MV-4-11 (cell line): ENCODE measurements at places on chromosomes 3 and 15.

DNA sequence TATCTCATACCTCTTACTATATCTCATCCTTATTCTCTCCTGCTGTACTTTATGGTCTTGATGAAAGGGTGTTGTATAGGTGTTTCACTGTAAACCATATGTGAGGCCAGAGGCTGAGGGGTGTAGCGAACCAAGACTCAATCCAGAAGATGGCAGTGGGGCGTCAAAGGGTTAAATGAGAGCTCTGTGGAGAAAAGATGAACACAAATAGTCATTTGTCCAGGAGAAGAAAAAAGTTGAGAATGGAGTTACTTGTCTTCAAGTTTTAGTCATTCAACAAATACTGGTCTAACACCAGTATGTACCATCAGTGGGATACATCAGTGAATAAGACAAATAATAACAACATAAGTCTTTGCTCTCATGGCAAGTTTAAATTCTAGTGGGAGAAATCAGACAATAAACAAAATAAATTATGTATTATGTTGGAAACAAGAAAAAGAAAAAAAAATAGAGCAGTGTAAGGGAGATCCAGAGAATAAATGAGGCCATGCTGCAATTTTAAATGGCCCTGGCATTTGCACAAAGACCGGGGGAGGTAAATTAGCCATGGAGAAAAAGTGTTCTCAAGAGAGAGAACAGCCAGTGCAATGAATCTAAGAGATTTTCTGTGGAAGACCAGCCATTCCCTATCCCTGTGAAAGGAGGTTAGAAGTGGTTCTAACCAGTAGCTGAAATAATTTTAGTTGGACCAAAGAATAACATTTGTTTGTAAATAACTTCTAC is 77.0 kb upstream of the UMPS start:
- DNase-seq, result no peak

GRCh38 chr3:169137943-169138342 is 525.6 kb downstream of the MECOM start:
- no peak for DNase-seq

DNA sequence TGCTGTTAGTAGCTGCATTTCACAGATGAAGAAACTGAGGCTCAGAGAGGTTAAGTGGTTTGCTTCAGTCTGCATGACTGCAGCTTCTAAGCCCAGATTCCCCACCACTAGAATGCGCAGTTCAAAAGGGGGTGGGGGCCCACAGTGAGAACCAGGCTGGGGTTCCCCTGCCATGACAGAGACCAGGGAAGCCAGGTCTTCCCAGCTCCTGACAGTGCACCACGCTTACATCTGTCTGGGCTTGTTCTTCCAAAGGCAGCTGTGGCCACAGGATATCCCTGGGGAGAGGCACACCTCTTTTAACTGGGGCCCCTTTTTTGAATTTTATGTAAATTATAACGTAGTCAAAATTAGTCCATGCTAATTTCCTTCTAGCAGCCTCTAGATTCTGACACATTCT is 5.3 kb downstream of the PLEKHO2 start:
- DNase-seq, result no peak

- no peak for DNase-seq
Observed at GRCh38 chr15:98666841-98667240, 18.5 kb downstream of the IGF1R start.

DNA sequence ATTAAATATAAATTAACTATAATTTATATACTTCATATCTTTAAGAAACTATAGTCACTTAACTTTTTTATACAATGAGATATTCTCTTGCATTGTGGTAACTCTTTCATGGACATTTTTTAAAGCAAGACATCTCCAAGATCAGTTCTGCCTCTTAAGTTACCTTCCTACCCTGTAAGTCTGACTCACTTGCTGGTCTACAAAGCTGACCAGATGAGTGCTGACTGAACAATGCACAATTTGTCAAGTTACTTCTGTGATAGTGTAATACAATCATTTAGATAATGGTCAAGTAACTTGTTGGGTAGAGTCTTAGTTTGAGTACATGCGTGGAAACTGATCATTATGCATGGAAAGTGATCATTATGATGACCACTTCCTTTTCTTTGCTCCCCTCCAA is 145.9 kb downstream of the MEIS2 start:
- DNase-seq, result no peak

GRCh38 chr3:188239577-188239976 is 85.6 kb downstream of the LPP start:
- no peak for DNase-seq

GRCh38 chr15:57509126-57509525 is 82.6 kb upstream of the MYZAP start:
- no peak for DNase-seq

- DNase-seq, result peak; percentile 15
Observed at GRCh38 chr3:125403789-125404188, 28.7 kb upstream of the ZNF148 start.

DNA sequence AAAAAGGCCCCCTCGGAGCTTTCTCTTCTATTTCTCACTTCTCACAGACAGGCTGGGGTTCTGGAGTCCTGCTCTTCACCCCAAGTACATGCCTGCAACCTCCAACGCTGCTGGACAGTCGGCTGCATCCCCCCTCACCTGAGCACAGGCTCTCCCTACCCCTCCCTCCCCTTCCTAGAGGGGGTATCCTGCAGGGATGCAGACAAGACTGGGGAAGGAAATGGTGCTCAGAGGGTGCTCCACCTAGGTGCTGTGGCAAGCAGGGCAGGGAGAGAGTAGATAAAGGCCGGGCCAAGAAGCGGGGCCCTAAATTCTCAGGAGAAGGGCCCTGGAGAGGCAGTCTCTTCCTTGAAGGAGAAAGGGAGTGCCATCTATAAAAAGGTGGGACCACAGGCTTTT is 7.0 kb upstream of the STRA6 start:
- no peak for DNase-seq

- no peak for DNase-seq
Observed at GRCh38 chr3:163957072-163957471, 1121.2 kb downstream of the SI start.

GRCh38 chr3:127565711-127566110 is 24.8 kb downstream of the TPRA1 start:
- no peak for DNase-seq

- DNase-seq, result peak; percentile 56
Observed at GRCh38 chr15:74173380-74174218, at the start of gene ISLR. Gene ISLR (plus strand): TSS chr15:74173710. CDS start chr15:74174859, 1,149 bp downstream.

- peak; percentile 52 for DNase-seq
Observed at GRCh38 chr15:85854345-85855097, 59.8 kb upstream of the KLHL25 start.

- no peak for DNase-seq
Observed at GRCh38 chr3:29456901-29457300, 176.0 kb downstream of the RBMS3 start.

GRCh38 chr3:154977666-154978065 is 102.5 kb upstream of the MME start:
- no peak for DNase-seq

DNA sequence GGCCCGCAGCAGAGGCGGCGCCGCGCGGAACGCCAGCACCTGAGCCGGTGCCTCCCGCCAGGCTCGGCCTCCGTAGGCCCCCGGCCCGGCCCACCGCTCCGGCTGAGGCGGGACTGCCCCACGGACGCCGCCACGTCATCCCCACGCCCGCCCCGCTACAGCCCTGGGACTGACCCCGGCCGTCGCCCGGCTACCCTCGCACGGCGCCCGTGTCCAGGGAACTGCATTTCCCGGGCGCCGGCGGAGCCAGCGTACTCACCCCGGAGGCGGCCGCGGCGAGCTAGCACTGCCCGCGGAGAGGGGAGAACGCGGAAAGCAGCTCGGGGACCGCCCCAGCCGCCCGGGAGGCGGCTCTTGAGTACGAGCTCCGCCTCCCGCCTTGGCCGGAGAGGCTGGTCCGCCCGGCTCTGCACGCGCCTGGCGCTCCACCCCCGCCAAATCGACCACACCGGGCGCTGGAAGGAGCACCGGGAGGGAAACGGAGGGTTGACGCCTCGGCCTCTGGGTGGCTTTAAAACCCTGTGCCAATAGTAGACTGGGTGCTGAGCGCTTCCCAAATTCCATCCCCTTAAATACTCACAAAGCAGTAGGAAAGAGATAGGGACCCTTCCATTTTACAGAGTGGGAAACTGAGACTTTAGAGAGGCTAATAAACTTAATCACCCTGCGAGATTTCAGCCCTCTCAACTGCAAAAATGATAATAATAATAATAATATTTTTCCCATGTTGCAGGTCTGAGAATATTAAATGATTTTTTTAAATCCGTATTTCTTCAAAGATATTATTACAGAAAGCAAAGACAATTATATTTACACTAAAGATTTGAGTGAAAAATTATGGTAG is at the start of gene B4GALT4:
B4GALT4 (minus strand) TSS at position 288 of the 844 bp plus-strand sequence. CDS start 10,779 bp downstream, outside the sequence.
- DNase-seq, result peak; percentile 74

DNA sequence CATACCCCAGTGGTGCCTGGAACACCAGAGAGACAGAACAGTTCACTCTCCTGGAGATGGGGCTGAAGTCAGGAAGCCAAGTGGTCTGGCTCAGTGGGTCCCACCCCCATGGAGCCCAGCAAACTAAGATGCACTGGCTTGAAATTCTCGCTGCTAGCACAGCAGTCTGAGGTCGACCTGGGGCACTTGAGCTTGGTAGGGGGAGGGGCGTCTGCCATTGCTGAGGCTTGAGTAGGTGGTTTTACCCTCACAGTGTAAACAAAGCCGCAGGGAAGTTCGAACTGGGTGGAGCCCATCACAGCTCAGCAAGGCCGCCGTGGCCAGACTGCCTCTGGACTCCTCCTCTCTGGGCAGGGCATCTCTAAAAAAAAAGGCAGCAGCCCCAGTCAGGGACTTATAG is 272.0 kb downstream of the KLF13 start:
- DNase-seq, result no peak

DNA sequence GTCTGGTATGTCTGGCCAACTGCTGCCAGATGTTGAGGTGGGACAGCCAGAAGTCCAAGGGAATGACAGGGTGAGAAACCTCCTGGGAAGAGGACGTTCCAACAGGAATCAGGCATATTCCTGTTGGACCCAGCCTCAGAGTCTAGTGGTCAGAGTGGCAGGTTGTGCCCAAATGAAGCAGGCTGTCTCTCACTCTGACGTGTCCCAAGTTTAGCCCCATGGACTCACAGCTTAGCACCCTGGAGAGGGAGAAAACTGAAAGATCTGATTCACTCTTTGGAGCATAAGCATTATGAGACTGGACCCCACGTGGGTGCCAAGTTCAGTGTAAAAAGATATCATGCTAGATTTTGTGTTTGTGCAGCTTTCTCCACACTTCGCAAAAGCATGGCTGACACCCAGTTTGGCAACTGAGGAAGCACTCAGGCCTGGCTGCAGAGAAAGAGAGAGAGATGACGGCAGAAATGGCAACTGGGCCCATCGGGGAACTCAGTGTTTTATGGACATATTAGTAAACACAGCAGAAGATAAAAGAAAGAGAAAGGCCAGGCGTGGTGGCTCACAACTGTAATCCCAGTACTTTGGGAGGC is 88.2 kb upstream of the LMCD1 start:
- no peak for DNase-seq

GRCh38 chr3:30181581-30181980 is 424.8 kb upstream of the TGFBR2 start:
- DNase-seq, result no peak

DNA sequence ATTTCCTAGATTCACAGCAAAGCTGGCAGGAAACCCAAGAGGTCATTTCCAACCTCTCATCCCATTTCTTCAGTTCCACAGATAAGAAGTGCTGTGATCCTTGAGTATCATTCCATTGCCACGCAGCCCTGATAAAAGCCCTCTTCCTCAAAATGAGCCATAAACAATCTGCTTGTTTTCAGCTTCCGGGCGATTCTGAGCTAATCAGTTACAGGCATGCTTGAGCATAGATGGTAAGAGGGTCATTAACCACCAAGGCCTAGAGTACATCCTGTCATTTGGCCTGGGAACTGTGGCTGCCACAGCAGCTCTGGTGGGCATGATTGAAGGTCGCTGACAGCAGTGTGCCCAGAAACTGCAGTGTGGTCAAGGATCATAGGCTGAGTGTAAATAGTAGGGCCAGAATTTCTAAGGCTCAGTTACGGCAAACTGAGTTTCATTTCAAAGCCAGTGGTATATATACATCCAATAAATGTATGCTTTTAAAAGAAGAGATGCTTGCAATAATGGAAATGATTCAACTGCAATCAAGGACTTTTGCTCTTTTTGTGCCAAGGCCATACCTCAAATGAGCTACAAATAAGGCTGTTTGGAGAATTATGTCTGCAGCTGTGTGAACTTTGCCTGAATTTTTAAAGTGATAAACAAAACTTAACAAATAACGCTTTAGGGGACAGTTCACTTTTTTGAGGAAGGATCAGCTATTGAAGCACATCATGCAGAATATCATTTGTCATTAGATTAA is 47.3 kb downstream of the P3H2 start:
- DNase-seq, result peak; percentile 2

- DNase-seq, result no peak
Observed at GRCh38 chr3:17157713-17158112, 273.0 kb downstream of the PLCL2 start.

DNA sequence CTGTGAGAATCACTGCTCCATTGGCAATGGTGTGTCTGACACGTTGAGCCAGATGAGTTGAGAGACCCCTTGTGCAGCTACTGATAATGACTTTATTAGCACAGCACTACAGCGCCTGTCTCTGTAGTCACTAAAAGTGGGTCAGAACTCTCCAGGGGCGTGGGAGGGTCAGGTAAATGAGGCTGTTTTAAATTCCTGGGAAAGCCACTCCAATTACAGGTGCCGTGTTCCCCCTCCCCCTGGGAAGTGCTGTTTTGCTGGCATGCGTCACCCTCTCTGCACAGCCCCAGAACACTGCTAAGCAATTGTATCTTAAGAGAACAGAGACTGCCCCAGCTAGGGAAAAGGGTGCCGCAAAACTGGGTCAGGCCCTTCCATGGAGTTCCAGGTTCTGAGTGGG is 21.5 kb upstream of the CPNE9 start:
- no peak for DNase-seq

GRCh38 chr3:52707585-52707984 is 1.7 kb downstream of the SPCS1 start:
- peak; percentile 10 for DNase-seq

DNA sequence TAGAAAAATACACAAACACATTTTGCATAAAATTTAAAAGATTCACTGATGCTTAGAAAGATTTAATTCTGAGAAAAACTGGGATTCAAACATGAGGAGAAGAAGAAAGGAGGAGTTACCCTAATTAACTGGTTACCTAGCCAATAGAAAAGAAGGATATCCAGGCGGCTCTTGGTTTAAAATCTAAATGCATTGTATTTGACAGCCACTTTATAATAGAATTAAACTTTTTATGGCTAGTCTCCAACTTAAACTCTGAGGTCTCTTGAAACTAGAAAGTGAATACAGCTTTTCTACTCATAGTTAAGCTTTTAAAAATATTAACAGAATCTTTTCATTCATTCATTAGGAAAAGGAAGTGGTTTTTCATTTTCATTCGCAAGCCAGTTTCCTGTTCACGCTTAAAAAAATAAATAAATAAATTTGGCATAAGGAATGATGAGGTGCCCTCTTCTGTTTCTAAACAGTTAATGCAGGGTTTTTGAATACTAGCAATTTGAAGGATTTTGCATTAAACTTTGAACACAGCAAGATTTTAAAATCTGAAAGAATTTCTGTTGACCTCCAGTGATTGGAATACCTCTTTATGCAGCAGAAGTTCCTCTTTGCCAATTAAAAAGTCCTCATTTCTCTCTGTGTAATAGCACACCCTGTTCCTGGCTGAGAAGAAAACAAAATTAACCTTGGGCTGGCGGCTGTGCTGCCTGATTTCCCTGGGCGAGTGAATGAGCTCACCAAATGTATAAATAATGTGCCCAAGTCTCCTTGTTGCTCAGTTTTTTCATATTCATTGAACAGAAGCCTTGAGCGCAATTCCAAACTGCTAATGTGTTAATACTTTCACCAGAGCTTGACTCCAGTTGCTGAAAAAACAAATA is 105.1 kb downstream of the ZMAT3 start:
- DNase-seq, result peak; percentile 21

GRCh38 chr15:45401665-45402161 is 23.4 kb upstream of the GATM start:
- DNase-seq, result no peak

- no peak for DNase-seq
Observed at GRCh38 chr3:54681706-54682105, 246.2 kb downstream of the LRTM1 start.
